ENCODE measurements at places on chromosomes 11 and 22. TPM values are rescaled to one million over a fixed set of nuclear protein-coding genes. Genes with fewer than 3 reads are reported as not detected.

- DNase-seq, result peak; percentile 76
Measured at GRCh38 chr22:28783786-28784671, 11.5 kb downstream of the CCDC117 start.

GRCh38 chr22:21829523-21829922 is 37.9 kb downstream of the MAPK1 start:
- DNase-seq, result no peak

DNA sequence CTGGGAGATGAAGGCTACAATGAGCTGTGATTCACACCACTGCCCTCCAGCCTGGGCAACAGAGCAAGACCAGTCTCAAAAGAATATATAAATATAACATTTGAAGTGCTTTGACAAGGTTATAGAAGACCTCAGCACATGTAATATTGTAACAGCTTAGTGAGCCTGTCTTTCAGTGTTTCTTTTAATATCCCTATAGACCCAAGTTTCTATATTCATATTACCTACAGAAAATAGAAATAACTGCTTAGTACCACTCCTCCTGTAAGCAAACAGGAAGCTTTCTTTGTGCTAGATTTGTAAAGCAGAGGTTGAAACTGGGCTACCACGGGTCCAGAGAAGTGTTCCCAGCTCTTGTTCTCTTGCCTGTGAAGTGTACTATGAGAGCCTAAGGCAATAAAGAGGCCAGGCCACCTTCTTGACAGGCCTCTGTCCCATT is 68.2 kb downstream of the PPP2R1B start:
- DNase-seq, result no peak

GRCh38 chr11:45383224-45383623 is 97.1 kb upstream of the SYT13 start:
- no peak for DNase-seq

AGBL2 gene
- total RNA-seq, result 2.0 TPM

DNA sequence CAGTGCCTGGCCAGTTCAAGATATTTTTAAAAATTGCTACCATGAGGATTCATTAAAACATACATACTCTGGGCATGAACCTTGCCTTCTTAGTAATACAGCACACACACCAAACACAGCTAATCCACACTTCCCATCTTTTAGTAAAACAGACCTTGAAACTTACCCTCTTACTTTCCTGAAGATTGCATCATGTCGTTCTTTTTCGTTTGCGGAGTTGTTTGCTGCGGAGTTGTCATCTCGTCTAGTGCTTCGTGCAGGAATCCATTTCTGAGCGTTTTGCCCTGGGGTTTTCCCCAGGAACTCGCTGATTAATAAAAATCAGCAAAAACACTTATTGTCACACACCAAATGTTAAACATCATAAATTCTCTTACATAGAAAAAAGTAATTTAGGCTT is 3.0 kb downstream of the EIF4G2 start:
- no peak for DNase-seq

- DNase-seq, result no peak
Measured at GRCh38 chr22:26593763-26594162, 3.8 kb upstream of the TPST2 start.

Data from hepatocyte (in vitro differentiated cells).